ENCODE measurements at places on chromosomes 7 and 10.

DNA sequence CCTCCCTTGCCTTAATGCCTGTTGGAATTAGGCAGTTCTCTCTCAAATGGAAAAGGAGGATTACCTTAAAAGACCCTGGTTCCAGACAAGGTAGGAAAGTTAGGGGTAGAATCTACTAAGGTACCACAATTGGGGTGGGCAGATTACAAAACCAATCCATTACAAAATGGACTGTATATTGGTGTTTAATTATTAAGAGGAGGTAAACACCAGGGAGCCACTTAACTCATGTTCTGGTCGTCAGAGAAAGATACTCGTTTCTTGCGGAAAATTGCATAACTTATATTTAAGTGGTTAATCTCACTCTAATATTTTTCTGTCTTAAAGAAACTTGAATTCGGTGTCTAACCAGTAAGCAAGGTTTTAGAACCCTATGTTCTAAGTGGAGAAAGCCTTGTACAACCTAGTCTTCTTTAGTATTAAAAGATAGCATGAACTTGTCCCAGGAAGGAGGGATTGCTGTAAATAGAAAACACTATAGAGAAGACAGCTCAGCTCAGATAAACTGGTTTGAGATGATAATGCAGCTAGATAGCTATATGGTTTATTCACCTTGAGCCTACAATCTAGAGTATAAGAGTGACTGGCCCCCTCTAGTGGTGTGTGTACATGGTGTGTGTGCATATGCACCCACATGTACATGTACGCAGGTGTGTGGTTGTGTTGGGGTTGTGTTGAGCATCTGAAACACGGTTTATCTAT lies 58.0 kb upstream of the STRIP2 start:
- DNase-seq = peak; percentile 38

GRCh38 chr7:2404714-2405119 lies 1.3 kb downstream of the CHST12 start:
- no peak for DNase-seq

- no peak for DNase-seq
Observed at GRCh38 chr7:28329661-28330363, 82.5 kb upstream of the CREB5 start.

- no peak for DNase-seq
Observed at GRCh38 chr10:110443239-110444003, 54.3 kb upstream of the DUSP5 start.

- no peak for DNase-seq
Observed at GRCh38 chr7:3568516-3568915, 267.5 kb downstream of the SDK1 start.

- DNase-seq = no peak
Observed at GRCh38 chr7:118264836-118265235, 40.3 kb downstream of the ANKRD7 start.

DNA sequence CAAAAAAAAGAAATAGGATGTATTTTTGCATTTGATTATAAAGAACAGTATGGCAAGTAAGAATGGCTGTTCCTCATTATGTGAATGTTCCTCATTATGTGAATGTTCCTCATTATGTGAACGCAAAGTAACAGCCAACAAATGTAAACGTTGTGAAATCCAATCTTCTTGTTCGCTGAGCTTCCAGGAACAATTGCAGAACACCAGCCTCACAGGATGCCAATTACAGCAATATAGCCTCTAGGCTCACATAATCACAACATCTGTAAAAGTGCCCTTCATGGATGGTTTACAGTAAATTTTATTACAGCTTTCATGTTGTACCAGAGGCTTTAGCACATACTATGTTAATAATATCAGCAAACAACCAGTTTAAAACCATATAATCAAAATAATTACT lies 71.6 kb downstream of the THSD7A start:
- peak; percentile 19 for DNase-seq

DNA sequence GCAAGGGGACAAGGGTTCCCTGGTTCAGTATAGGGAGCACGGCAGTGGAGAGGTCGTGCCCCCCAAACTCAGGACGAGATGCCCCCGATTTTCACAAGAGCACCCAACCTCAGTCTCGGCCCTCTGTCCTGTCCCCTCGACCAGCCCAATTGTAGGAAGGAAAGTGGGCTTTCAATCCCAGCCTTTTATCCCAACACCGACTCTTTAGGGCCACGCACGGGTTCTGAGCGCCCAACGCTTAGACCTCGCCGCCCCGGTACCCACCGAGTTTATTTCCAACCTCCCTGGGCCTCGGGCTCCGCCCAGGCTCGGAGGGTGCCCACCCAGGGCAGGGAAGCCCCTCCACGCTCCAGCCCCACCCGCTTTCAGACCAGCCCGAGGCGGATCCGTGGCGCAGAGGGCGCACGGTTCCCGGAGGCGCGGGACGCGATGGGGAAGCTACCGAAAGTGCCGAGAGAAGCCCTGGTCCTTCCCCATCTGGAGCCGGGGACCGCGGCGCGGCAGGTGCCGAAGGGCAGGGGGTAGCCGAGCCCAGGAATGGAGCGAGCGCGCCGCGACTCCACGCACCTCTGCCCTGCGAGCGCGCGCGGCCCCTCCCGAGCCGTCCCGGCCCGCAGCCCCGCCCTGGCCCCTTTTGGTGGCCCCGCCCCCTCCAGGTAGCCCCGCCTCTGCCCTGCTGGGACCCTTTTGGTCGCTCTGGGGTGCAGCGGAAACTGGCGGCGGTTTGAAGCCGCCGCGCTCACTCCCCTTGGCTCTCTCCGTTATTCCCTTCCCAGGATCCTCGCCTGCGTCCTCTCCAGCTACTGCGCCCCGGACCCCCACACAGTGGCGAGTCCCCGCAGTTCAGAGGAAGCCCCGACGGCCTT lies 20.4 kb downstream of the GRID2IP start:
- DNase-seq = peak; percentile 54

GRCh38 chr10:71888248-71888622 lies 37.2 kb upstream of the PSAP start:
- DNase-seq = no peak

GRCh38 chr7:106952658-106953231 lies 87.7 kb downstream of the PIK3CG start:
- DNase-seq = peak; percentile 24

- no peak for DNase-seq
Observed at GRCh38 chr10:58393317-58393716, 8.1 kb downstream of the TFAM start.

- DNase-seq = no peak
Observed at GRCh38 chr10:49150426-49150825, 16.6 kb upstream of the FAM170B start.

DNA sequence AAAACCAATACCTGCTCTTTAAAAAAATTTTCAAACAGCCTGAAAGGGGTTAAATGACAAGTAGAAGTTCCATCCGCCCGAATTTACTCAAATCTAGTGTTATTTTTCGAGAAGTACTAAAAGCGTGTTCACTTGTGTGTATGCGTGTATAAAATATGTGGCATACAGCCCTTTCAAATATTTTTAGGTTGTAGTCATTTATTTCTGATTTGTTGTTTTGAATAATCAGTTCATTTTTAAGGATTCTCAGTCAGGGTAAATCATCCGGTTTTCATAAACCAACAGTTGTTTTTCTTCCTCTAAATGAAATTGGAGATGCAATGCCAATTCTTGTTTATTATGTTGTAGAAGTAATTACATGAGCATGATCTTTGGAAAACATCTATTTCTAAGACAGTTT lies 6.9 kb upstream of the SUN1 start:
- DNase-seq = no peak

- no peak for DNase-seq
Observed at GRCh38 chr7:105367458-105367857, 21.3 kb downstream of the SRPK2 start.
